ENCODE measurements at places on chromosomes 1 and 21.

- peak; percentile 61 for DNase-seq
- peak overlapping the region; percentile 86 for H3K27ac ChIP-seq
- peaks cover 97% of the 10 kb centered on the region for H3K27me3 ChIP-seq
- no peaks in the 10 kb centered on the region for H3K36me3 ChIP-seq
- H3K4me3 ChIP-seq, result peak overlapping the region; percentile 26
Measured at GRCh38 chr1:204709960-204710912, 24.7 kb upstream of the LRRN2 start.

DNA sequence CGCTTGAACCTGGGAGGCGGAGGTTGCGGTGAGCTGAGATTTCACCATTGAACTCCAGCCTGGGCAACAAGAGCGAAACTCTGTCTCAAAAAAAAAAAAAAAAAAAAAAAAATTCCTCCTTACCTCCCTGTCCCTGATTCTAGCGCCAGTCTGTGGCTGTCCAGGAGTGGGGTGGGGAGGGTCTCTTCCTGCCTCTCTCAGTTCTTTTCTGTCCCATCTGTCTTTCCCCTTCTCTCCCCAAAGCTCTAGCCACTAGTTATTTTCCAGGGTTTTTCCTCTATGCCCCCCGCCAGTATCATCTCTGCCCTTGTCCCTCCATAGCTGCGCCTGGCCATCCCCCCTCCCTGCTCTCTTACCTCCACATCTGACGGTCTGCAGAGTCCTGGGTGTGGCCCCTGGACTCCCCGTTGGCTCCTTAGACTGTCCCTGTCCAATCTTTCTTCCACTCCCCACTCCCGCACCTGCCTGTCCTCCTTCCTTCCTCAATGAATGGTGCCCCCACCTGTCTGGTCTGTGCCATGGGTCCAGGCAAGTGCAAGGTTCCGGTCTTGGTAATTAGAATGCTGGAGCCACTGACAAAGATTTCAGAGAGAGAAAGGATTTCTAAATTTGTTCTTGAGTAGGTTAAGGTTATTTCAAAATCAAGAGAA is 1.6 kb upstream of the TMEM63A start:
- H3K27ac ChIP-seq, result peak overlapping the region; percentile 37
- peaks cover 50% of the 10 kb centered on the region for H3K4me1 ChIP-seq
- H3K4me3 ChIP-seq, result peak overlapping the region; percentile 77
- DNase-seq, result no peak
- H3K27me3 ChIP-seq, result no peaks in the 10 kb centered on the region
- H3K36me3 ChIP-seq, result 0 out of 2 replicates have a peak, but pooled peaks cover 4% of the 10 kb centered on the region

GRCh38 chr1:15975358-15975804 is 520 bp downstream of the ZBTB17 start:
- H3K27me3 ChIP-seq, result no peaks in the 10 kb centered on the region
- peaks cover 12% of the 10 kb centered on the region for H3K4me1 ChIP-seq
- peak; percentile 72 for DNase-seq
- H3K27ac ChIP-seq, result no peak overlapping the region
- peaks cover 18% of the 10 kb centered on the region for H3K36me3 ChIP-seq

DNA sequence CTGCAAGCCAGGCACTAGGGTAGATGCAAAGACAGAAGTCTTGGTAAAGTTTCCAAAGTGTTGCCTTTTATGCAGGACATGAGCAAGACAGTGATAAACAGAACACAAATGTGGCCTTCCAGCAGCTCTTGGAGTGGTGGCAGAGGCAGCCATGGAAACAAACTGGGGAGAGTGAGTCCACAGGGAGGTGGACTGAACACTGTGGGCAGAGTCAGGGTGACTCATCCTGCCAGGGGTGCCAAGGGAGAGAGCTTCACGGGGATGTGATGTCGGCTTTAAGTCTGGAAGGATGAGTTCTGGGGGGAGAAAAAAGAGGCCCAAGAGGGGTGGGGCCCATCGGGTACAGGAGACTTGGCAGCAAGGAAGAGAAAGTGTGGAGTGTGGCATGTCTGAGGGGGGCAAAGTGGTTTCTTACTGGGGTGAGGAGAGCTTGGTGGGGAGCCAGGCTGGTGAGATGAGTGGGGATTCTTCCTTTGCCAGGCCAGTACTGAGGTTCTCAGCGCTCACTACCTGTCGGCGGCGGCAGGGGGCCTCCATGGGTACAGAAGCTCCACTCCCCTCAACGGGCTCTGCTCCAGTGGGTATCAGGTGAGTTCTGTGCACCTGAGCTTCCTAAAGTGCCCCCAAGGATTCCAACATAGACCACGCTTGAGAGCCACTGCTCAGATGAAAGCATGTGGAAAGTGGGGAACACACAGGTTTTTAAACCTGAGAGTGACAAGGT is 41.8 kb downstream of the KIAA0040 start:
- H3K4me1 ChIP-seq, result peaks cover 40% of the 10 kb centered on the region
- no peak overlapping the region for H3K4me3 ChIP-seq
- no peaks in the 10 kb centered on the region for H3K36me3 ChIP-seq
- H3K27ac ChIP-seq, result no peak overlapping the region
- H3K27me3 ChIP-seq, result peaks cover 23% of the 10 kb centered on the region

- no peak overlapping the region for H3K4me3 ChIP-seq
- peak overlapping the region; percentile 70 for H3K27ac ChIP-seq
Measured at GRCh38 chr1:19439464-19440171, 45.7 kb downstream of the CAPZB start.
